Lung (tissue), 17 donors: ENCODE measurements at places on chromosomes 6 and 20. TPM values are rescaled to one million over a fixed set of nuclear protein-coding genes. Genes with fewer than 3 reads are reported as not detected.

The KIF25 gene
- polyA plus RNA-seq: 0.24 TPM

The AIF1 gene
- 345 TPM for polyA plus RNA-seq

The PROKR2 gene
- not detected for polyA plus RNA-seq

The BLOC1S5 gene
- polyA plus RNA-seq: 3.5 TPM

The EYS gene
- polyA plus RNA-seq: 0.06 TPM

The RNF144B gene
- polyA plus RNA-seq: 18.1 TPM

The ADGRB3 gene
- 0.56 TPM for polyA plus RNA-seq

The COL9A1 gene
- 0.06 TPM for polyA plus RNA-seq

GRCh38 chr20:47205577-47206123 lies 150.8 kb downstream of the ZMYND8 start:
- peak; percentile 59 for DNase-seq

DNA sequence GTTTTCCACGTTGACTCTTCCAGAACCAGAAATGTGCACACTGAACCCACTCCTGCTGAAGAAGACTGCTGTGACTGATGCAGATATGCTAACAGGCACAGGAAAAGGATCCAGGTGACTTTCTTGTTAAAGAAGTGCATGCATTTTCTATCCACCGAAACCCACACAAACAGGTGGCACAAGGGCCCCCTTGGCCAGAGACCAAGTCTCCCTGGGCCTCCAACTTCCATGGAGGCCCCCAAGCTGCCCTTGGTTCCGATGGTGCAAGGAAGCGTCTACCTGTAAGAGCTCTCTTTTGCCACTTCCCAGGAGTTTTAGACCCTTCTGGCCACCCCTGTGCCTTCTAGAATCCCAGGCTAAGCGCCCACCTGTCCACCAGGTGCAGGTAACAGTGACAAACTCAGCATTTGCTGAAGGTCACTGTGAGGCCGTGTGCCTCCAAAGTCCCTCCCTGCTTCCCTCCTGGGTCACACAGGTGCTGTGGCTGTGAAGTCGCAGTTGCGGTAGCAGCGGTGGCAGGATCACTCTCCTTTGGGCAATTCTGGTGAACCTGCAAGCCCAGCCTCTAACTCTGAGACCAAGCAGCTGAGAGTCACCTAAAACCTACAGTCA lies 134.8 kb downstream of the PXDC1 start:
- no peak for DNase-seq

- DNase-seq: peak; percentile 76
Measured at GRCh38 chr6:20092071-20092566, 120.2 kb downstream of the MBOAT1 start.

DNA sequence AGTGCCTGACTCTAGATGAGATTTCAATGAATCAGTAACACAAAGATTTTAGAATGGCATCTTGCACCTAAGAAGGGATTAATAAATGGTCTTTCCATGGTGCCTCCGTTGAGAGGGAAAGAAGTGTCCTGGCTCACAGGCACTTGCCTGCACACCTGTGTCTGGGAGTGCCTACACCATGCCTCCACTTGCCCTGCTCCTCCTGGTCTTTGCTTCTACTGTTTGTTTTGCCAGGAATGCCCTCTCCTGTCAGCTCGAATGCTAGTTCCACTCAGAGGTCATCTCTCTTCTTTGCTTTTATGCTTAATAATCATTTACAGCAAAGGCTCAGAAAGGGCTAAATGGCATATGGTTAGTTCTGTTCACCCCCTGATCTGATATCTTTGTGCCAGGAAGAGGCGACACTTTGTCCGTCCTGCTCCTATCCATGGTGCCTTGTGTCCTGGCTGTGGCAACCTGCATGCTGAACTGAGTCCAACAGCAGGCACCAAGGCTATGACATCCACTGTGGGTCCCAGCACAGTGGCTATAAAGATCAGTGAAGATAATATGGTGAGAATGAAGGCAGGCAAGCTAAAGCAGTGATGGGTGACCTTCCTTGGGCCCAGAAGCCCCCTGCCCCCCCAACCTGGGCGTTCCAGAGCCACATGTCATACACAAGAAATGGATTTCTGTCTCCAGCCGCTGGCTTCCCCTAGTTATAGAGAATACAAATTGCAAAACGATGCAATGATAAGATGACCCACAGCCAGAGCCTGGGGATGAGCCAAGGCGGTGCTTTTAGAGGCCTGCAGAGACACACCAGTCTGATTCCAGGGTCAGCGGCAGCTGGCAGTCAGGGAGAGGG lies 1.4 kb downstream of the C6orf132 start:
- peak; percentile 33 for DNase-seq

DNA sequence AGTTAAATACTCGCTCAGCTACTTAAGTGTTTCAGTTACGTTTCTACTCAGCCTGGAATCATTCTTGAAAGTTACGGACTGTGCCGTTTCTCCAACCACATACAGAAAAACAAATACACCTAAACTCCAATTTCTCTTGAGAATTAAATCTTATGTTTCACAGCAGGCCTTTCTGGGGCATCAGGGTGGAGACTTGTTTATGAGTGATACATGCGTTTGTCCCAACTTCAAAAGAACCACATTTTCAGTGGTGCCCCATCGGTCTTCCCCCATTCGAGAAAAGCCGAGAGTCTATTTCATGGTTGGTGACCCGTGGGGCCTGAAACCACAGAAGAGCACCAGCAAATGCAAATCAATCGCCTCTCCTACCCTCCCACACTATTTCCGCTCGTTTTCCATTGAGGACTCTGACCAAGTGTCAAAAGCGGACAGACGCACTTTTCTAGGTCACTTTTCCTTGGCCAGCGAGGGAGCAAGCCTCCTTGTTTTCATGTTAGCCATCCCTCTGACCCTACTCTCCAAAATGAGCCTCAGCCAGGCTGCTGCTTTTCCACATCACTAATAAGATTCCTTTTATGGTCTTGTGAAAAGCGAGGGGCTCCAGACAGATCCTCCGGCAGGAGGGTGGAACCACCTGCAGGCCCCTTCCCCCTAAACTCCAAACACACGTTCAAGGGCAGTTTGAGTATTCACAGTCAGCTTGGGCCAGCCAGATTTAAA lies 3.1 kb downstream of the JAG1 start:
- DNase-seq: peak; percentile 50

- no peak for DNase-seq
Measured at GRCh38 chr20:4130404-4131189, 115.2 kb upstream of the RNF24 start.

DNA sequence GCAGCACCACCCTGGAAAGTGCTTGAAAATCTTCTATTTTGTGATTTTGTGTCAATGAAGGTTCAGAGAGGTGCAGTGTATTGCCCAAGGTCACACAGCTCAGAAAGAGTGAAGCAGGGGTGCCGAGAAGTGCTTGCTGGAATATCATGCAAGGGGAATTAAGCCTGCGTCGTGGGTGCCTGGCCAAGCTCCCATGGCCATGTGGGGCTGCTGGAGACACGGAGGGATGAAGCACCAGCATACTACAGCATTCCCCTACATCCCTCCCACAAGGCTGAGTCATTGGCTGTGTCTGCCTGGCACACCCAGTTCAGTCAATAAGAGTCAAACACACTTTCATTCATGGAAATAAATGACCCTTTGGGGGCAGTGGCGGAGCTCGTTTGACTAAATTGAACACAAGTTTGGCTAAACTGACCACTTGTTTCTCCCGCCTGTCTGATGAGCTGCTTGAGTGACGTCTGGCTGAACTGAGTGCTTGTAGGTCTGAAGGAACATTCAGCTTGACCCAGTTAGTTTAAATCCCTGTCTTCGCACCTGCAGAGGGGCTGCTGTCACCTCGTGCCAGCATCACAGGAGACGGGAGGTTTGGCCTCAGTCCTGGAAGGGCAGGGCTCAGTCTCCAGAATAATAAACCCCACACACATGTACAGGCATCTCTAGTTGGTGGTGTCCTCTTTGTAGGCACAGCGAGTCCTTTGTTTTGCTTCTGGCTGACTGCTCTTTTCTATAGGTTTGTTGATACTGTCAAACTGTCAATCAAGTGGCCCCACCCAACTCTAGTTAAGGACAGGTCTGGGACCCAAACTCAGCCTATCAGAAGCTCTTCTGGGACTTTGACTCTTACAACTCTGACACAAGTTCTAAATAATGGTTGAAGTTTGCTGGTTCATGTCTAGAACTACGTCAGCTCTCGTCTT lies 8.4 kb upstream of the TGM2 start:
- DNase-seq: peak; percentile 42

GRCh38 chr6:119390247-119390793 lies 40.8 kb upstream of the MAN1A1 start:
- no peak for DNase-seq

DNA sequence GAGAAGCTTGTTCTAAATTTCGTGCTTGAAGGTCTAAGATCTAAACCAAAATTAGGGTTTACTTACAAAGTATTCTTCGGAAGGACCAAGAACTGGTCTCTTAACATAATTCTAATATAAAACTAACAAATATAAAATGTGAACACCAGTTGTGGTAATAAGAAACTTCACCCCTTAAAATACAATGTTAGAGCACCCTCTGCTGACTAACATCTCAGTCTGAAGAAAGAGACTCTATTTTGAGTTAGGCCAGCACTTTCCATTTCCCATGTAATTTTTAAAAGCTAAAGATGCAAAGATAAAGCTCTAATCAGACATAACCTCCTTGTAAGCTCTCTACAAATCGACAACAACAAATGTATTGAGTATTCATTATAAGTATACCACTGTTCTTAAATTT lies 24.6 kb downstream of the ATG5 start:
- DNase-seq: peak; percentile 40

- no peak for DNase-seq
Measured at GRCh38 chr6:160595838-160596832, 67.9 kb downstream of the LPA start.

DNA sequence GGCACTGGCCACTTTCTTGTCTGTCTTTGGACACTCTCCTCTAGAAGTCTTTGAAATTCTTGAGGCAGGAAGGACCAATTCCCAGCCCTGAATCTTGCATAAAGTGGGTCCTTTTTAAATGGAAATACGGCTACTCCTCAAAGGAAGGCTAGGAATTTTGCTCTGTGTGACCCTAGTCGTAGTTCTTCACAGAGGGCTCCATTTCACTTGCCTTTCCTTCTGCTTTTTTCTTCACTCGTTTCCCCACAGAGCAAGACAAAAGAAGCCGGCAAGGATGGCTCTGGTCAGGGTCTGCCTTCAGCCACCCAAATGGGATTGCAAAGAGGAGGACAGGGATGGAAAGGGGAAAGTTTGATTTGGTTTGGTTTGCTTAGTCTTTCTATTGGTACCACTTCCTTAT lies 25.8 kb downstream of the HLA-E start:
- DNase-seq: no peak

- DNase-seq: no peak
Measured at GRCh38 chr20:63829603-63829944, 1.5 kb downstream of the ZBTB46 start.

DNA sequence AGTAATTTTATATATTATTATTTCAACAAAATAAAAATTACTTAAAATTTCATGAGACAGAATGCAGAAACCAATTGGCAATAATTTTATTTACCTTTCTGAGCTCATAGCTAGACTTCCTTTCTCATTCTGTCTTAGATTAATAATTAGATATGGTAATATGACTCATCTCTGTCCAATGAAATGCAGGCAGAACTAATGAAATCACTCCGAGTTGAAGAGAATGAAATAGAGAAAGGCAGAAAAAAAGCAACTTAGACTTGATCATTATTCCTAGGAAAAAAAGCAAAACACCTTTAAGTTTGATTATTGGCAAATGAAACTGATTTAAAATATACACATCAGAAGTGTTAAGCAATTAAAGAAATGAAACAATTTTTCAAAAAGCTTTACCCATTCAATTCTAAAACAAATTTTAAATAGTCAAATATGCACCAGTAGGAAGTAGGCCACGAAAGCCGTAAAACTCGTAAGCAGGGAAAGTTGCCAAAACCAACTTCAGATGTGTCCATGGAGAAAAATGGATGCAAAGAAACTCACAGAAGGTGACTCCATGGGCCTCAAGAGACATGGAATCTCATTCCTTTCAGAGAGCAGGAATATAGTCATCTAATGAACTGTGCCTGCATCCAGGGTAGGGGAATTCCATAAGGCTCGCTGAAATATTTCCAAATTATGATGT lies 293.8 kb upstream of the RGS17 start:
- DNase-seq: no peak

- no peak for DNase-seq
Measured at GRCh38 chr20:46784436-46785127, 75.1 kb downstream of the SLC2A10 start.

- DNase-seq: no peak
Measured at GRCh38 chr20:15487030-15487429, 1086.2 kb downstream of the KIF16B start.

DNA sequence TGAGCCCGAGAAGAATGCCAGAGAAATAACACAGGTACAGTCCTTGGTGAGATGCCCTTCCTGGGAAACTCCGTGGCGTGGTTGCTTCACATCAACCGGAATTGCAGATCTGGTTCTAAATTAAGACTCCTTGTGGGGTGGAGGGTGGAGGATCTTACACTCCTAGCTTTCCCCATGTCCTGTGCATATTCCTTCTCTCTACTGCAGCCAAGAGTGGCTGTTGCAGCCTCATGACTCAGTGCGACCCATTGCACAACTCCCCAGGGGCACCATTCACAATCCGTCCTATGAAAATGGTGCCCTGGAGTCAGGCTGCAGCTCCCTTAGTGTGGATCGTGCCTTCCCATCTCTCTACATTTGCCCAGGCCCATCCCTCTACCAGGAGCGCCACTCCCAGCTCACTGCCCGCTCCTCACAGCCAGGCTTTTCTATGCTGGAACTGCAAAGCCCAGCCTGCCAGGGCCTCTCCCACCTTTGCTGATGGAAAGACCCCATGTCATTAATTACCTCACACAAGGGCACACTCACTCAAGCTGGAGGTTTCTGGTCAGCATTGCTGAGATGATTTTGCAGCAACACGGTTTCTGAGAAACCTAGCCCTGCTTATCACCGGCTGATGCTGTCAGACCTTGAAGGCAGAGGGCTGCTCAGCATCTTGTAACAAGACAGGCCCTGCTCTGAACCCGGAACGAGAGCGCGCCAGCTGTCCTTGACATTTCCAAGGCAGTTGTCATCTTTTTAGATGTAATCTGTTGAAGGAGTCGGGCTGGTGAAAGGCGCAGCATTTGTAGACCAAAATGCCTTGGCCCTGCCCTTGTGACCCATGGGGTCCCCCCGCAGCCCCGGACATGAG lies 39.7 kb downstream of the SIRPA start:
- DNase-seq: no peak

DNA sequence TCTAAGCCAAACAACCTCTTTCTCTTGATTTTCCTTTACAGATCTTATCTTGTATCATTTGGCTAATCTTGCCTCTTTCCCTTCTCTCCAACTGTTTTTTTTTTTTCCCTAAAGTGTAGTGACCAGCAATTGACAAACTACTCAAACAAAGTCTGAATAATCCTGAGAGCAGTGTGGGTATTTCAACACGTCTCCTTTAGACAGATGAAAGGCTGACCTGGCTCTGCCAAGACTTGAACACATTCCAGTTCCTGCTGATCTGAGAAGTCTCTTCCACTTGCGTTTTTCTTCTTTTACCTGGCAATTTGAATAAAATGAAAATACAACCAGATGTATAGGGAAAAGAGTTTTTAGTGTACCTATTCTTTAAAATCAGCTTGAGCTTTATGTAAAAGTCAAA lies 168.4 kb downstream of the GJA10 start:
- no peak for DNase-seq

- DNase-seq: no peak
Measured at GRCh38 chr6:157335829-157336228, 12.5 kb upstream of the TMEM242 start.

DNA sequence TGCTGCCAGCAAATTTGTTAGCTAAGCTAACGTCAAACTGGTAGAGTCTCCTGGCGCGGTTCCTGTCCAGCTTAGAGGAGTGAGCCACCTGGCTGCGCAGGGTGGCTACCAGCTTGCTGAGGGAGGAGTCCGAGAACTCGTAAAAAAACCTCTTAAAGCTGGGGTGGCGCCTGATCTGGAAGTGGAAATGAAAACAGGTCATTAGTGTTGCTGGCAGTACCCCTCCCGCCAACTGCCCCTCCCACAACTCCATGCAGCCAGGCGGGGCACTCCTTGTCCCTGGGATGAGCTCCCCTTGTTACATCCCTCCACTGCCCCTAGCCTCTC lies 17.3 kb downstream of the BNIP5 start:
- no peak for DNase-seq
